ENCODE measurements at places on chromosomes 16 and 17.

GRCh38 chr17:70709596-70709995 lies 540.3 kb downstream of the KCNJ2 start:
- DNase-seq: no peak

- no peak for DNase-seq
These were observed 14.1 kb upstream of the SPATA32 start for GRCh38 chr17:45276031-45276430.

DNA sequence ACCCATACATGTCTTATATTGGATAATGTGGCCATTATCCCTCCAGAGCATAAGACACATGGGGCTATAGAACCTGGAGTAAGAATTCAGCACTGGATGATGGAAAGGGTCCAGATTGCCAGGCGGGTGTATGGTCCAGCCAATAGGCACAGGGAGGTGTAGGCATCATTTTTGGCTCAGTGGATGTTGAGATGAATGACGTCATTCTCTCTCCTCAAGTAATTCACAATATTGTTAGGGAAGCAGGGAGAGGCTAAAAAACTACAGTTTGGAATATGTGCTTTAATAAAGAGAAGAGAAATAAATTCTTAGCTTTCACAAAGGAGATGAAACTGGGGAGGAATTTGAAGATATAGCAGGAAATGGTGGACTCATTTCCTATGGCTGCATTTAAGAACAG lies 461.1 kb upstream of the GOT2 start:
- no peak for DNase-seq

GRCh38 chr17:42855048-42855596 lies 4.1 kb downstream of the AOC3 start:
- no peak for DNase-seq

DNA sequence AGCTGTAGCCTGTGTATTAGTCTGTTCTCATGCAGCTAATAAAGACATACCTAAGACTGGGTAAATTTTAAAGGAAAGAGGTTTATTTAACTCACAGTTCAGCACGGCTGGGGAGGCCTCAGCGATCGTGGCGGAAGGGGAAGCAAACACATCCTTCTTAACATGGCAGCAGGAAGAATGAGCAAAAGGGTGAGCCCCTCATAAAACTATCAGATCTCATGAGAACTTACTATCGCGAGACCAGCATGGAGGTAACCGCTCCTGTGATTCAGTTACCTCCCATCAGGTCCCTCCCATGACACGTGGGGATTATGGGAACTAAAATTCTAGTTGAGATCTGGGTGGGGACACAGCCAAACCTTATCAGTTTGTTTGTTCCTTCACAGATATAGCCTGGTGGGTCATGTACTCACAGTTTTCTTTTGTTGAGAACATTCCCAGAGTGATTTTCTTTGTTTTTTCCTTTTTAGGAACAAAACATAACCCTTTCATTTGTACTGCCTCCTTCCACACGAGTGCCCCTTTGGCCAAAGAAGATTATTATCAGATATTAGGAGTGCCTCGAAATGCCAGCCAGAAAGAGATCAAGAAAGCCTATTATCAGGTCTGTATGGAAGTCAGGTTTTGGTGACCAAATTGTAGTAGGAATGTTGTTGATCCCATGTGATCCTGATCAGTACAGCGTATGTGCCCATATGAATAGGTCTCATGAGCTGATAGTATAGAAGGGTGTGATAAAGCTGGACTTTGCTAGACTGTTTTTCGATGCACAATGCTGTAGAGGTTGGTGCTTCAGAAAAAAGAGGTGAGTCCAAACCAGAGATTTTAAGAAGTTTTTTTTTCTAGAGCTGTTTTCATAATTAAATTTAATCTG lies 8.5 kb downstream of the DNAJA3 start:
- no peak for DNase-seq

DNA sequence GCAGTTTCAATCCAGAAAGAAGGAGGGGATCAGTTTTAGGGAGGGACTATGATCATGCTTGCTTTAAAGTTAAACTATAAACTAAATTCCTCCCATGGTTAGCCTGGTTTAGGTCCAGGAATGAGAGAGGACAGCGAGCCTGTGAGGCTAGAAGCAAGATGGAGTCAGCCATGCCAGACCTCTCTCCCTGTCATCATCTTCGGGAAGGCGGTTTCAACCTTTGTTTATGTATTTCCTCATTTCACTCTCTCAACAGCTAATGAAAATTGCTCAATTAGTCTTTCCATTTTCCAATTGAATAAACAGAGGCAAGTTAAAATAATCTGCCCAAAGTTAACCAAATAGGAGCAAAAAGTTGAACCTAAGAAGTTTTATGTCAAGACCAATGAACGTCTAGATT lies 201.5 kb downstream of the KCNJ2 start:
- no peak for DNase-seq

DNA sequence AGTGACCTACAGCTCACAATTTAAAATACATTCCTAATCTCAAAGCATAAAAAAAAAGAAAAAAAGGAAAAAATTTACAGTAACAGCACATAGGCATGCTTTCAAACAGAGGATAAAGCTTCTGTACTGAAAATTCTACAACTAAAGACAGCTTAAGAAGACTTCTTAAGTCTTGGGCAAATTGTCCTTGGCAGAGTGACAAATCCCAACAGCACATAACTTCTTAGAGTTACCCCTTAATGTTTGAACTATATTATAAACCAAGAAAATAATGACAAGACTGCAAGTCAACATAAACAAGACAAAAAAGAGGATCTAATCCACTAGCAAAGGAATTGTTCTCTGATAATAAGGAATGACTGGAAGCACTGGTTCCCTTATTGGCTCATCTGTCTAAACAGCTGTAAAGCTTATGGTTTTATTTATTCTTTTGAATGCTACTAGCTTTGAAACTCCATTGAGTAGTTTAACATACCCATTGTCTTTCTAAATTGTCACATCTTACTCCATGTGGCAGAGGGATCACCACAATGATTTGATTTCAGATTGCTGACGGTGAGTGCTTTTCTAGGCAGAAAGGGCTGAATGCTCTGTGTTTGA lies 1576.8 kb upstream of the GOT2 start:
- no peak for DNase-seq

GRCh38 chr17:40936976-40937375 lies 470 bp downstream of the KRT23 start:
- no peak for DNase-seq

DNA sequence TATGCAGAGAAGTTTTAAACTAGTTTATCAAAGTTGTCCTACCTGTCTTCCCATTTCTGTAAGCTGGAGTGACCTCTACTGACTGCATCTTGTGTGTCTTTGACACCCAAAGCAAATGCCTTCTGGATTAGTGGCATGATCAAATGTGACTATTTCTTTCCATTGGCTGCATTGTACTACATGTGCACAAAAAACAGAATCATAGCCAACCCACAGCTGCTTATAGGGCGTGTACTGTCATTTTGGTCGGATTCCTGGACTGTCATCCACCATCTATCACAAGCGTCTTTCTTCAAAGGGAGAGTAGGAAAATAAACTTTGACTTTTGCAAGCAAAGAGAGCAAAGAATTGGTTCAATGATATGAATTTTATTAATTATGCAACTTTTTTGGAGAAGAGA lies 310.6 kb downstream of the MAP2K6 start:
- DNase-seq: no peak

DNA sequence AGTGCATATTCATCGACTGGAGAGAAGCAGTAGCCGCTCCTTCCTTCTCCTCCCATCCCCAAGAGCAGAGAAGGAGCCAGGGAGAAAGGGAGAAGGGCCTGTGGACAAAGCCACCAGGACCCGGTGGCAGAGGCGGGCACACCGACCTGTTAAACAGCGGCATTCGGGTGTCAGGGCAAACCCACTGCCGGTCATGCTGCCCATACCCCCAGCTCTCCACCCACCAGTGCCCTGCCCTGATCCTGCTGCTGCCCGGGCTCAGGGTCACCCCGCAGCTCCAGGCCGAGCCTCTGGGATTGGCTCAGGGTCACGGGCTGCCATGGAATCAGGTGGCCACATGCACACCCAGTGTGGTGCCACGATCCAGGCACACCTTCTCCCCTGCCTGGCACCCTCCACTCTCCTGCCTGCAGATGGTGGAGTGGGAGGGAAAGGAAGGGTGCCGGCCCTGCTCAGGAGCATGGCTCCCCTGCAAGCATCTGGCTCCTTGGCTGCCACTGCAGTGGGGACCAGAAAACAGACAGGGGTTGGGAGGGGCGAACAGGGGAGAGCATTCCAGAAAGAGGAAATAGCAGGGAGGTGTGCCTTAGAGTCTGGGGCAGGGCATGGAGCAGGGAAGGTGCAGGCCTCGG lies 18.3 kb upstream of the RASD1 start:
- DNase-seq: no peak

DNA sequence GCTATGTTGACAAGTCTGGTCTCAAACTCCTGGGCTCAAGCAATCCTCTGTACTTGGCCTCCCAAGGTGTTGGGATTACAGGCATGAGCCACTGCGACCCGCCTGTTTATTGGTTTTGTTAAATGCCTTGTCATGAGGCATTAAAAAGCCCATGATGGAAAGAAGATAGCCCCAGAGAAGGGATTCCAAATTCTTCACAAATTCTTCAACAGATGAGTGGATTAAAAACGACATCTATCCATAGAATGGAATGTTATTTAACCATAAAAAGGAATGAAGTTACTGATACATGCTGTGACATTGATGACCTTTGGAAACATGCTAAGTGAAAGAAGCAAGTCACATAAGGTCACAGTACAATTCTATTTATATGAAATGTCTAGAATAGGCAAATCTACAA lies 4.7 kb downstream of the SGF29 start:
- no peak for DNase-seq

DNA sequence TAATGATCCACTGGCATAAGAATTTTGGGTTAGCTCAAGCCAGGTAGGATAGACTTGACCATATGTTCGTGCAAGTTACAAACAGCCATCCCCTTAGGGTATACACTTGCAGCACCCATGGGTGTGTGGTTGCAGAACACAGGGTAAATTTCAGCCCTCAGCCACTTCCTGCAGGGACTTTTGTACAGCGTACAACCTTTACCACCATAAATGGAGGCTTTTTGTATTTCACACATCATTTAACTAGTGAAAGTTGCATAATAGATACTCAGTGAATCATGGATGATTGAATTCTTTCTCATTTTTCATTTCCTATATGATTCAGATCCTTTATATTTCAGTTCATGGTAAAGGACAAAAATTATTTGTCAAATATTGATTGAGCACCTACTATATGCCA lies 473.9 kb downstream of the CDH13 start:
- DNase-seq: no peak
